ENCODE measurements at places on chromosomes 3 and 15.

- no peak for DNase-seq
Observed at GRCh38 chr3:25663347-25663868, 1.3 kb downstream of the TOP2B start.

DNA sequence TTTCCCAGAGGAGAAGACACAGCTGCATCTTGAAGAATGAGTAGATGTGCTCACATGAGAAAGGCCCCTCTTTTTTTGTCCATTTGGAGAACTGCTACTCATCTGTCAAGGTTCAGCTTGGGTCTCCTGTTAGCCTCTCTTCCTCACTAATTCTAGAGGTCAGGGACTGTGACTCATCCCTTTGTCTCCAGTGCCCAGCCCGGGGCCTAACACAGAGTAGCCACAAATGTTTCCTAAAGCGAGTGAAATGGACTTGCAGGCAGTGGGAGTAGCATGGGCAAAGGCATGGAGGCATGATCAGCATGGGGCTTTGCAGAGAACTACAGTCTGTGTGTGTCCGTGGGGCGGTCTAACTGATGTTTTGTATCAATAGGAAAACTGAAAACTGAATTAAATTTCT lies 33.9 kb upstream of the MRPS22 start:
- no peak for DNase-seq

DNA sequence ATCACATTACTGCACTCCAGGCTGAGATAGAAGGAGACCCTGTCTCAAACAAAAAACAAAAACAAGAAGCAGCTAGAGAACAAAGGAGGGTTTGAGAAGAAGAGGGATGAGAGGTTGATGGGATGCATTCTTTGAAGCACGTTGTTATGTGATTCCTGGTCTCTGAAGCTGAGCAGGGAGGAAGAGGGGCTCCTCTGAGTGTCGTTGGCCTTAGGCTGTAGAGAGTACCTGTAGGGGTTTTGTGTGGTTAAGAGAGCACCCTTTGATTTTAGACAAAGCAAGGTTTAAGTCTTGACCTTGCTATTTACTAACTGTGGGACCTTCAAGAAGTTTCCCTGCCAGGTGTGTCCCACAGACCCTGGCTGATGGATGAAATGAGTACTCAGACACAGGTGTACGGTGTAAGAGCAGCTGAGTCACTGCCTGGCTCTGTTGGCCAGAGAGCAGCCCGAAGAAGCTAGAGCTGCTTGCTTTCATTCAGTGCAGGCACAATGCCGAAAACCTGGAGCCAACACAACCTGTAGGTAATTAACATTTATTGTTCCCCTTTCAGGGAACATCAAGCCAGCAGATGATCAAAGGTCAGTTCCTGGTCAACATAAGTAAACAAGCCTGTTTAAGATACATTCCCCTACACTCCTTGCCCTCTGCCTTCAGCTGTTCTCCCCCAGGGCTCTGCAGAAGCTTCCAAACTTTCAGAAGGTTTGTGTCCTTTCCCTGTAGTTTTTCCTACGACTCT lies 67.2 kb downstream of the LRRK1 start:
- DNase-seq = no peak

GRCh38 chr3:114336122-114336697 lies 42.4 kb downstream of the TIGIT start:
- DNase-seq = no peak

- no peak for DNase-seq
Observed at GRCh38 chr3:46027736-46028397, 584 bp upstream of the XCR1 start.

GRCh38 chr15:75653347-75653913 lies 5.7 kb downstream of the SNX33 start:
- no peak for DNase-seq

DNA sequence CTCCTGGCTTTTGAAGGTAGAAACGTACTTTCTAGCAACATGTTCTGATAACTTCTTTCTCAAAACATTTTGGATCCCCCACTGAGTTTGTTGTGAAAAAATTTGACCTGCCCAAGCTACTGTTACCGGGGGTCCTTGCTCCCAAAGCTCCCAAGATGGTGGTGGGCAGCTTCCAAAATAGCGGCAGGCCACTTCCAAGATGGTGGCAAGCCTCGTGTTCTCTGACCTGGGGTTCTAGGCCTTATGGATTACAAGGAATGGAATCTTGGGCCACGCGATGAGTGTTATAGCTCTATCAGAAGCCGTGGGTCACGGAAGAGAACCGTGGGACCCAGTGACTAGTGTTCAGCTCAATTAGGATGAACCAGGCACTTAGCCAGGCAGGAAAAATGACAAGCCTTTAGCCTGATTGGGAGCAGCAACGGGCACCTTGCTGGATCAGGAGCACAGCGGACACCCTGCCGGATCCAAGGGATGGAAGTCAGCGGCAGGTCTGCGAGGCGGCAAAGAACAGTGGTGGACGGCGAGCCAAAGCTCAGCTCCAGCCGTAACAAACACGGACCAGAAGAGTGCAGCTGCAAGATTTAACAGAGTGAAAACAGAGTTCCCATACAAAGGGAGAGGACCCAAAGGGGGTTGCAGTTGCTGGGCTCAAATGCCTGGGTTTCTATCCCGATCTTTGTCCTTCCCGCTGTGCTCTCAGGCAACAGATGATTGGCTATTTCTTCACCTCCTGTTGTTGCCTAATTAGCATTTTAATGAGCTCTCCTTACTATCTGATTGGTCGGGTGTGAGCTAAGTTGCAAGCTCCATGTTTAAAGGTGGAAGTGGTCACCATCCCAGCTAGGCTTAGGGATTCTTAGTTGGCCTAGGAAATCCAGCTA lies 133.3 kb downstream of the WDR72 start:
- DNase-seq = no peak

DNA sequence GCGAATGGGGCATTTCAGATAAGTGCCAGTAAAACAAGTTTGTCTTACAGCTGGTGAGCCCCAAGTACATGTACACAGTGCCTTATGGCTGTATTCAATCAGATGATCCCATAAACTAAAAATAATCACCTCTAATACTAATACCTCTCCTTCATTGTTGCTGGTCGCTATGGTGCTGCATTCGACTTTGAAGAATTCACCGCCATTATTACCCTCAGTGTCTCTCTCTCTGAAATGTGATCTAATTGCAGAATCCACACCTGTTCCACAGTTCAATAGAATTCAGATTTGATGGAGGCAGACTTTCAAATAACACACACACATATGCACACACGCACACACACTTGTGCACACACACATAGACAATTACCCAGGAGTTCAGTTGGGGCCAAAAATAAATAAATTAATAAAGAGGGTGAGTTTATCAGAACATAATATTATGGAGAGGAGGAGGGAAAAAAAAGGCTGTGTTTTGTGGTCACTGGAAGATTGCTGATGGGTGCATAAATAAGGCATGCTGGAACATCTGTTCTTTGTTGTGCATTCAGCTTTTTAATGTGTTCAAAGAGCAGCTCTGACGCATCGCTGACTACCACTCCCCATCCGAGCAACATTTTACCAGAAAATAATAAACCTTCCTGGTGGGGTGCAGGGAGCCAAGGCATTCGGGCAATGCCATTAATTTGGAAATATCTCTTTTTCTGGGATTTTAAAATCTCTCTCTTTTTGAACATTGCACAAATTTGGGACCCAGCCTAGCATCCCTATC lies 235.7 kb downstream of the SATB1 start:
- DNase-seq = no peak

GRCh38 chr15:67085237-67085817 lies 19.9 kb downstream of the SMAD3 start:
- DNase-seq = no peak

DNA sequence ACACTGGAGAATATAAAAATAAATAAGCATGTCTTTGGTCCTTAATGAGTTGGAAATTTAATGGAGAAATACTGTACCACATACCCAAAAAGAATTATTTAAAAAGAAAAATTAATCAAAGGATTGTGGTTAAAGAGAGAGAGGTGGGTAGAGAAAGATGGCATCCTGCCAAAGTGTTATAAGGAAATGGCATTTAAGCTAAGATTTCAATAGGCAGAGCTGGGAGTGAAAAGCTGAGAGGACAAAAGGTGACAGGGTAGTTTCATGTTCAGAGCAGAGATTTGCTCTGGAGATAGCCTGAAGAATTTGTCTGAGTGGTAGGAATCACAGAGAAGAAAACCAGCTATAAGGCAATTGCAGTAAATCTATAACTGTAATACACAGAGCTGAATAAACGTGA lies 181.0 kb downstream of the SI start:
- no peak for DNase-seq

DNA sequence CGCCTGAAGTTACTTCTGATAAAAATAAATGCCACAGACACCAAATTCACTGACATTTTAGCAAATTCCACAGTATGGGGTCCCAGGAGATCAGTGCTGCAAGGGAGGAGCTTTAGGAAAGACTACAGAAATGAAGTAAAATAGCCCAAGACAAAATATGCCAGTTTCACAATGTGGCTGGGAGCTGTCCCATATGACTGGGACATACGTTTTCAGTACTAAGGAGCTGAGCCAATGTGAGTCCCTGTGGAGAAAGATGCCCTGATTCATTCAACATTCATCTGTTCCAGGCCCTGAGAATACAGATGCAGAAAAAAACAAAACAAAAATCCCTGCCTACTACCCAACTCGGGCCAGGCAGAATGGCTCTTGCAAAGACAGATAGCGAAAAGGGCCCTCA lies 63.4 kb upstream of the FAM174B start:
- no peak for DNase-seq

GRCh38 chr3:36147934-36148558 lies 232.3 kb upstream of the STAC start:
- DNase-seq = no peak

DNA sequence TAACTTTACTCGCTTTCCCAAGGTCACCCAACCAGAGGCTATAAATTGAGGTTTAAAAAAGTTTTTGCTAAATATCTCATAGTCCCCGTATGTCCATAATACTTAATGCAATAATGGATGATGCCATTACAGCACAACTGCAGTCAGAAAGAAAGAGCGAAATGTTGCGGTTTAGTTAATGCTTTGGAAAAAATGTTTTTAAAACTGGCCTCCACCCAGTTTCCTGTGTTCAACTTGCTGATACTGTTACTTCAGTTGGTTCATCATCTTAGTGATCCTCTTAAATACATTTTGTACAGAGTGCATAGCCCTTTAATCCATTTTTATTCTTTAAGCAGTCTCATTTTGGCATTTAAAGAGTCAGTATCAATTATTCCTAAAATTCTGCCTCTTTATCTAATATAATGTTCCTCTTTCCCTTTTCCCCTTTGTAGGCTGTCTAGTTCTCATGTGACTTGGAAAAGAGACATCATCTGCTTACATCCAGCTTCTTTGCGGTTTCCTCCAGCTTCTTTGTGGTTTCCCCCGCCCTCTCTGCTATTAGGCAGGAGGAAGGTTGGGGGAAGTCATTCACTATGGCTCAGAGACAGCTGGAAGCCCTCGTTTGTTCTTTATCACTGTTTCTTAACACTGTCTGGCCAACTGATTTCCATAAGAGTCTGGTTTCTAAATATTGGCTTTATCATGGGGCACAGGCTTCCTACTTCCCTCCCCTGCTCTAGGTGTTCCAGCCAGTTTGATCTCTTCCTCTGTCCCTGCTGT lies 154.3 kb downstream of the GOLIM4 start:
- no peak for DNase-seq

- DNase-seq = no peak
Observed at GRCh38 chr3:162143180-162143579, 646.6 kb downstream of the OTOL1 start.

DNA sequence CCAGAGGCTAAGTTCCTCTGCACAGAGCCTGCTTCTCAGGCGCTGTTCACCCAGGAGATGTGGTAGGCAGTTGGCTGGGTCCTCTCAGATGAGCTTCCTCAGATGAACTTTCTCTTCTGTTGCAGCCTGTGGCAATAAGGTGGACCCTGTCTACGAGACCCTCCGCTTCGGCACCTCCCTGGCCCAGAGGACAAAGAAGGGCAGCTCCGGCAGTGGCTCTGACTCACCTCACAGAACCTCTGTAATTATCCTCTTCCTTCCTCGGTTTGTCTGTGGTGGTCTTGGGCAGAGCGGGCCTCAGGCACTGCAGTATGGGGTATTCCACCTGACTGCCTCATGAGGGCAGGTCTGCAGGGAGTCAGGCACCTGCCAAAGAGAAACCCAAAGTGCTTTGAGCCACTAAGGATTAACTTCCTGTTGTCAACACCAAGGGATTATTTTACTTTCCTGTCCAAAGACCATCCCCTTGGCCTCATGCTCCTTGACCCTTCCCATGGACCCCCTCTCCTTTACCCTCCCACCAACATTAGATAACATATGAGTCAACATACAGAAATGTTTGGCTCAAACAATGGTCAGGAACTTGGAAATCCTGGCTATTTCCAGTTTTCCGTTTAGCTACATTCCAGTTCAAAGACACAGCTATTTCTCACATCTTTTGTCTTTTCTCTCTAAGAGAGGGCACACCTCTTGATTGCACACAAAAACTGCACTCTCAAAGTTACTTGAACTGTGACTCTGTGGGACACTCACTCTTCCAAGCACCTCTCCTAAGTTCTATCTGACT lies 105.9 kb downstream of the STAC start:
- DNase-seq = no peak

- DNase-seq = no peak
Observed at GRCh38 chr15:75367006-75367405, 1.4 kb downstream of the MAN2C1 start.

DNA sequence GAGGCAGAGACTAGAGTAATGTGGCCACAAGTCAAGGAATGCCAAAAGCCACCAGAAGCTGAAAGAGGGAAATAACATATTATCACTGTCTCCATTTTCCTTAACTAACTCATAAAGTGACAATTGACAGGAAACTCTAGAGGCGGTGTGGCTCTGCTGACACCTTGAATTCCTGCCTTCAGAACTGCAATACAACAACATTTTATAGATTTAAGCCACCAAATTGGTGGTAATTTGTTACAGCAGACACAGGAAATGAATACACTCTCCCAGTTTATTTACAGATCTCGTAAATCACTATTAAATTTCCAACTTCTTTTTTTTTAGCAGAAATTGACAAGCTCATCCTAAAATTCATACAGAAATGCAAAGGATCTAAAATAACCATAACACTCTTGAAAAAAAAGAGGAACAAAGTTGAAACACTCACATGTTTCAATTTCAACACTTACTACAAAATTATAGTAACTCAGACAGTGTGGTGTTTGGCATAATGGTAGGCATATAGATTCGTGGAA lies 449.9 kb downstream of the OTOL1 start:
- no peak for DNase-seq

- DNase-seq = no peak
Observed at GRCh38 chr3:145798696-145799537, 362.1 kb downstream of the PLOD2 start.

GRCh38 chr3:71726146-71726545 lies 944 bp upstream of the EIF4E3 start:
- no peak for DNase-seq

GRCh38 chr15:86608461-86609205 lies 529.0 kb downstream of the AGBL1 start:
- no peak for DNase-seq

GRCh38 chr15:78866803-78867202 lies 5.9 kb upstream of the MORF4L1 start:
- DNase-seq = no peak

DNA sequence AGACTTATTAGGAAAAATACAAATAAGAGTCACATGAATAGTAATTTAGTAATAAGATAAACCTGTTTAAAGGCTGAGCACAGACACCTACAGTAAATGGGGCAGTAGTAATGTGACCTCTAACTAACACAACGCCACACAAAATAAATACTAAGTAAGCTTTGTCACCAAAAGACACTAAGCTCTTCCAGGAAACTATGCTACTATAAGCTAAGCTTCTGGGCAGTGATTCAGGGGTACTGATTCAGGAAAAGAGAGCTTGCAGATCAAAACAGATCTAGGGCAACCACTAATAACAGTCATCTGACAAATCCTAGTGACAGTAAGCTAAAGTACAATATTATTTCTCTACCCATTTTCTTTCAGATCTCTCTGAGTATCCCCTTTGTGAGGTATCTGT lies 68.8 kb downstream of the PLOD2 start:
- DNase-seq = no peak

GRCh38 chr3:33597257-33597689 lies 120.8 kb downstream of the CLASP2 start:
- DNase-seq = no peak

Data from breast epithelium (tissue), 4 donors.